NCI-H2171 treated with DMSO at 0.1 percent for 48 hours (cell line): ENCODE measurements at places on chromosomes 1 and 21.

DNA sequence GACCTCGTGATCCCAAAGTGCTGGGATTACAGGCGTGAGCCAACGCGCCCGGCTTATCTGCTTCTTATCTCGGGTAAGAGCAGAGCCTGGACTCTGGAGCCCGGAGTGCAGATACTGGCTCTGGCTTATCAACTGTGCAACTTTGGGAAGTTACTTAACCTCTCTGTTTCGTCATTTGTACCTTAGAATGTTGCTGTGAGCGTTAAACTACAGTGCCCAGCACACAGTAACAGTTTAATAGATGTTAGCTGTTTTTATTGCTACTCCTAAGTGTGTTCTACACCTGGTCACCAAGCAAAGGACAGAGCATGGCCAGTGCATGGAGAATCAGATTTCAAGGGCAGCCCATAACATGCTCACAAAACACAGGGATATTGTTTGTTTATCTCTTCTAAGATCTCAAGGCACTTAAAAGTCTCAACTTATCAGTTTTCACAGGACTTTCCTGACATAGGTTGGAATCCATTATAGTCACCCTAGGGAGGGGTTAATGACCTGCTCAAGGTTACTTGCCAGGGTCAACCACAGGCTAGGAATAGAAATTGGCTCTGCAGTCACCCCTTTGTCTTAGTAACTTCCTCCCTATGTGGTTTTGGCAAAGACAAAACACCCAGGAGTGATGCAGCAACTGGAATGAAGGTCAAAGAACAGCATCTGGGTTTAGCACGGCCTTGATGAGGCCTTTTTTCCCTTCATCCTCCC lies 22.5 kb upstream of the SRP9 start:
- DNase-seq = no peak

DNA sequence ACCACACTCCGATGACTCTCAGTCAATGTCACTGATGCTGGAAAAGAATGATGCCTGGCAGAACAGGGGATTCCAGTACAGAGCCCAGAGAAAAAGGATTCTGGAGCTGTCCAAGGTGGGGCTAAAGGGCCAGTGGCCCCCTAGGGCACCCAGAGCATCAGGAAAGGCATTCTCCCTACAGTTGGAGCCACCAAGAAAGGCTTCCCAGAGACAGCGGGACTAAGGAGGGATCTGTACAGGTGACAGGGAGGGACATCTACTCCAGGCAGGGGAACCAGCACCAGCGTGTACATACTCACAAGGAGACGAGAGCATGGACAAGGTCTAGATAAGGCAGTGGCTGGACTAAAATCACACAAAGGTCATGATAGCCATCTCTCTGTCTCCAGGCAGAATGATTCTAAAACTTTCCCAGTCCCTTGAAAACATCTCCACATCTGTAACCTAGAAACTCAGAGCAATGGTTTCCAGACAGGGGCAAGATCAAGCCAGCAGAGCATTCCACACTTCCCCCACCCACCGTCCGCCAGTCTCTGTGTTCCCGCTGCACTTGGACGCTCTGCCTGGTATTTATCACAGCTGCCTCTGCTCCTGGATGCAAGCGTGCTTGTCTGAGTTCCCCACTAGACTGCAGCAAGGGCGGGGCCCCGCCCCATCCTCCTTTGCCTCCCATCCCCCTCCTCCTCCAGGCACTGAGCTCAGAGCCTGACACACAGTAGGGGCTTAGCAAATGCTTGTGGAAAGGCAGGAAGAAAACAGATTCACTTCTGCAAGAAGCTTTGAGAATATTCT lies 111.6 kb upstream of the ZC3H12A start:
- no peak for DNase-seq

DNA sequence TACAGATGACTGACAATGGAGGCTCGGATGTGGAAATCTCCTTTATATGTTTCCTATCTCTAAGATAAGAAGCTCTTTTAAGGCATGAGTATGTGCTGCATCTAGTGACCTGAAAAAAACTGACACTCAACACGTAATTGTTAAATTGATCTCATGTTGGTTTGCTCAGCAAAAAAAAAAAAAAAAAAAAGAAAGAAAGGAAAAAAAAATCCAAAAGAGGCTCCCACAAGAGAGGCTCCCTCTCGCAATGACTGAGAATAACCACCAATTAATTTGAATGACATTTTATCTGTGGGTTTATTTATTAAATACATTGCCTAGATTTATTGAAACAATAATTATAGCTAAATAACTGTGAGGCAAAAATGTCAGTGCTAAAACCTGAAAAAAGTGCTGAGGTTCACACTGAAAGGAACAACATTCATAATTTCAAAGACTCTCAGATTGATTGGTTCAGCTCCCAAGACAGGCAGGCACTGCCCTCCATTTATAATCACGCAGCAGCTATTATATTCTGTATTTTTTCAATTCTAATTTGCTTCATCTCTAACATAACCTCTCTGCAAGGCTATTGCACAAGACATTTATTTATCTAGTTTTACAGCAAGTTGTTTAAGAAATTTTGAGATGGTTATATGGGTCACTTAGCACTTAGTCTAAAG lies 184.5 kb upstream of the TMPRSS15 start:
- DNase-seq = no peak

- DNase-seq = no peak
These were observed 135.0 kb downstream of the KCNJ6 start for GRCh38 chr21:37780991-37781983.

DNA sequence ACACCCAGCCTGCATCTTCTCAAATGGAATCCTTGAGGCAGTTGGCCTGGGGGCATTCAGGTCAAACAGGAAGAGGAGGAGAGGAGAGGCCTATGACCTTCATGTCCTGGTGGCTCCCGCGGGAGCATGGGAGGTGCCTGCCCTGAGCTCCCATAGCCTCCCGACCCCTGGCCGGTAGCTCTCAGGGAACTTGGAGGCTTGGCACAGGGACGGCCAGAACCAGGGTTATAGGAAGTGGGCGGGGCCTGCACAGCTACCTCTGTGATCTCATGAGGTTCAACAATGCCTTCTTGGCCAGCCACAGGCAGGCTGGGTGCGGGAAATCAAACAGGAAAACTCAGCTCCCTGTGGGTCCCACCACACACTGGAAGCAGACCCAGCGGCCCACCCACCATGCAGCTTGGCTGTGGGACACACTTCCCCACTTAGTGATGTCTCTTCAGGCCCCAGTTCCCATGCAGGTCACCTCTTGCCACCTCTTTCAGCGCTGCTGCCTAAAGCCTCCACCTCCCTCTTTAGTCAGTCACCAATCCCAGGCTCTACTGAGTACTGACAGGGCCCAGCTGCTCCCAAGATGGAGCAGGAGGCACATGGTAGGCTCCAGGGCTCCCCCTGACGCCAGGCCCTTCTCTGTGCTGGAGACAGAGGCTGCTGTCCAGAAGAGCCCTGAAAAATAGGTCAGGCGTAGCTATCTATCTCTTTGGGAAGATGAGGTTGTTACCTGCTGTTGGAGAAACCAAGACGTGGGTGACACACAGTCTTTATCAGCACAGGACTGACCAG lies at the start of gene SLFNL1:
SLFNL1 (minus strand) TSS at position 200 of the 783 bp plus-strand sequence. CDS start 1,065 bp downstream, outside the sequence.
- no peak for DNase-seq

GRCh38 chr21:41891132-41891531 lies 12.0 kb upstream of the PRDM15 start:
- no peak for DNase-seq
